ENCODE measurements at places on chromosomes 12 and 14. TPM values are rescaled to one million over a fixed set of nuclear protein-coding genes. Genes with fewer than 3 reads are reported as not detected.

Gene AICDA
- total RNA-seq, result not detected

Gene ZBTB39
- total RNA-seq, result 5.2 TPM

GRCh38 chr14:31843361-31844091 is 233.6 kb upstream of the ARHGAP5 start:
- peak; percentile 33 for DNase-seq

GRCh38 chr12:122867691-122868461 is 28.0 kb downstream of the VPS37B start:
- peak; percentile 84 for DNase-seq

DNA sequence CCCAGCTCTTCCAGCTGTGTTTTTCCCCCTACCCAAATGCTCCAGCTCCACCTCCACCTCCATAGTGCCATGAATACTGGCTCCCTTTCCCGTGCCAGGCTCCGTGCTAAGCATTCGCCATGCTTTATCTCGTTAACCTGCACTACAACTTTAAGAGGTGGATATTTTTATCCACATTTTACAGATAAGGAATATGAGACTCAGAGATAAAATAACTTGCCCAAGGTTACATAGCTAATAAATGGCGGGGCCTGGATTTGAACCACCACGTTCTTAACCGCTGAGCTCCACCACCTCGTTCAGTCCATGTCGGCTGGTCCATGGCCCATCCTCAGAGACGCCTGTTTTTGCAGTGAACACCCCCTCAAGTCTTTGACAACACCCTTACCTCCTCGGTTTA is 115.0 kb downstream of the ZFP36L1 start:
- DNase-seq, result no peak

- no peak for DNase-seq
Observed at GRCh38 chr12:20577054-20577453, 118.1 kb upstream of the SLCO1C1 start.

Measured in bronchial epithelial cell (primary cell).